ENCODE measurements at places on chromosomes 6 and 20.

GRCh38 chr6:74366634-74367033 lies 670.6 kb downstream of the CD109 start:
- no peak for DNase-seq

GRCh38 chr6:13709689-13710551 lies 1.7 kb downstream of the RANBP9 start:
- no peak for DNase-seq

DNA sequence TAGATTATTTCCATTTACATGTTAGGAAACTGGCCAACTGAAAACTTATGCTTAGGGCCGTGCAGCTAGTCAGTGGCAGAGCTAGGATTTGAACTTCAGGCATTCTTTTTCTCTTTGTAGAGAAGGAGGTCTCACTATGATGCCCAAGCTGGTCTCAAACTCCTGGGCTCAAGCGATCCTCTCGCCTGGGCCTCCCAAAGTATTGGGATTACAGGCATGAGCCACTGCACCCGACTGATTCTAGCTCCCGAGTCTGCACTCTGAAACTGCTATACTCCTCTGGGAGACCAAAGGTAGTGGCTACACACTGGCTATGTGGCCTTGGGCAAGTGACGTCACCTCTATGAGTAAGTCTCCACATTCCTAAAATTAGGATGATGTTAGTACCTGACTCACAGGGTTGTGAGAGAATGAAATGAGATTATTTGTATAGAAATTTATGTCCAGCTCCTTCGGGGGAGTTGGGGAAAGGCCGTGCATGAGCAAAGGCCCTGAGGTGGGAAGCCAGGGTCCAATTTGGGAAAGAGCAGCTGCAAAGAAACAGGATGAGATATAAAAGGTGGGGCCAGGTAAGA lies 6.4 kb downstream of the PLTP start:
- no peak for DNase-seq

- no peak for DNase-seq
Observed at GRCh38 chr6:70221025-70221714, 81.7 kb downstream of the COL9A1 start.

DNA sequence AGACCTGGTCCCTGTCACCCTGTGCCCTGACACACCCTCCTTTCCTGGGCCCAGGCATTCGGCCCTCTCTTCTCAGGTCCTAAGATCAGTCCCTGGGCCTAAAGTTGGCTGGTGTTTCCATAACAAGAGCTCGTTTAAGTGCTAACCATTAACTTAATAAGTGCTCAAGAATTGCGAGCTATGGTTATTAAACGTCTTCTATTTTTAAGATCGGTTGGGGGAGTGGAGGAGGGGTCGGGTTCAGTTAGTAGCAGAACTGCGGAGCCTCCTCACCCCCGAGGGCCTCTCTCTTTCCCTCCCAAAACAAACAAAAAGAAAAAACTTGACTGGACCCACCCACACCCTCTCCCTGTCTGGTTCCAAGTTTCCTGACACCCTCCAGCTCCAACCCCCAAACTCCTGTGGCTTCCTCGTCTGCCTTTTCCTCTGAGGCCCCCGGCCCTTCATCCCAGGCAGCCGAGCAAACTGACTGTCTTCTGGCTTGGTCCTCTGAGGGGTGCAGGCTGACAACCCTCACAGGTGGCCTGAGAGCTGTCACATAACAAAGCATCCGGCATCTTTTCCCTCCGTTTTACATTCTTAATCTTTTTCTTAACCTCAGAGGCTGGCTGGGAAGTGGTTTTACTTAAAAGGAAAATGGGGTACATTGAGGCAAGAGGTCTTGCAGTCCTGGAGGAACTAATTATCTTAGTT lies 2.0 kb downstream of the STK35 start:
- no peak for DNase-seq

GRCh38 chr20:8505476-8506200 lies 373.6 kb downstream of the PLCB1 start:
- DNase-seq = no peak

DNA sequence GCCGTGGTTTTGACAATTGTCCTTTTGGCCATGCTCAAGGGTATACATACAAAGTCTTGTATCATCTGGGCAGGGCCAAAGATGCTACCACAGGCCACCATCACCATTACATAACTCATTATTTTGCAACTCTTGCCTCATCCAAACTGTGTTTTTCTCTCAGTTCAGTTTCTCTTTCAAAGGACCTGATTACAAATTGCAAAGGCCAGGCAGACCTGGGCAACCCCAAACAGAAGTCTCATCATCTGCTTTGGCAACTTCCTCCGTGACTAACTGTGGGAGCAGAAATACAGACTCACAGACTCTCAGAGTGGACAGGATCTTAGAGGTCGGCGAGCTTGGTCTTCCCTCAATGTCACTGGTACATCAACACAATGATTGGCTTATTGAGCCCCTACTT lies 117.8 kb upstream of the NEDD9 start:
- no peak for DNase-seq

- no peak for DNase-seq
Observed at GRCh38 chr6:103570431-103570830, 1289.3 kb downstream of the HACE1 start.

DNA sequence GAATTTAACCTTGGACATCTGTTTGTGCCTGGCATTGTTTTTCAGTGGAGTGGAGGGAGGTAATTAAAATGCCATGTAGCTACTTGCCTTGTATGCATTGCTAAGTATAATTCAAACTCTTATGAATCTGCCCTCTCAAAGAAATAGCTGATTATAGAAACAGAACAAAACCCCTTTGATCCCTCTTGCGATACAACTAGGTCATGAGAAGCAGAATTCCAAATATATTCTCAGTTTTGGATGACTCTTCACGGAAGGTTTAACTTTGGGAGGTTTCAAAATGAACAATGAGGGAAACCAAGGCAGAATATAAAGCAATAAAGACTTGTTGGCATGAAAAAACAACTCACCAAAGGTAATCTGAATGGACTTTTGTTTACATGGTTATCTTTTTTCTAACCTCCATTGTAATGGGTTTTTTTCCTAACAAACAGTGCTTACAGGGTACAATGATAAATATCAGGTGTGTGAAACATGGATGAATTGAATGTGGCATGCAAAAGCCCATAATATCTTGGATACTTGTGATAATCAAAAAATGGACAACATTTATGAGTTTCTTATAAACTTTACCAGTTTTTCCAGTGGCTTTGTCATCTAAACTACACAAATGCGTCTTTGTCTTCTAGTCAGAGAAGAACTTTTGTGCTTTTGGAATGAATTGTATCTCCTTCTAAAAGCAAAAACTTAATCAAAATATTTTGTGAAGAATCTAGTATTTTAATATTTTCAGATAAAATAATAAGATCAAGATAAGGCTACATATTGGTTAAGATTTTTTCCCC lies 15.7 kb upstream of the HEY2 start:
- no peak for DNase-seq

DNA sequence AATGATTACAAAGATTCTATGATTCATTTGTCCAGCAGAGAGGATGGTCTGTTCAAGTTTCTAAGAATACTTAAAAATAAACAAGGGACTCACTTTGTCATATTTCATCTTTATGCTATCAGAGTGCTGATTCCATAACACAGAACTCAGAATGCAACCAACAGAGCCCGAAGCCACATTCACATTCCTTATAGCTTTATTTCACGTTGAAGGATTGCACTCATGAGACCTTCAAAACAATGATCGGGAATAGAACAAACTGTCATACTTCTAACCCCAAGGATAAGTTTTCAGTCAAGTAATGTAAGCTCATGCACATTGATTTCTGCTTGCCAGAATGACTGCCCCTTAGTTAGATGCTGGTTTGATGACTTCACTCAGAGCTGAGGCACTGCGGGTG lies 25.2 kb downstream of the FNDC1 start:
- DNase-seq = no peak

GRCh38 chr6:166488701-166489100 lies 97.8 kb downstream of the RAMACL start:
- no peak for DNase-seq

DNA sequence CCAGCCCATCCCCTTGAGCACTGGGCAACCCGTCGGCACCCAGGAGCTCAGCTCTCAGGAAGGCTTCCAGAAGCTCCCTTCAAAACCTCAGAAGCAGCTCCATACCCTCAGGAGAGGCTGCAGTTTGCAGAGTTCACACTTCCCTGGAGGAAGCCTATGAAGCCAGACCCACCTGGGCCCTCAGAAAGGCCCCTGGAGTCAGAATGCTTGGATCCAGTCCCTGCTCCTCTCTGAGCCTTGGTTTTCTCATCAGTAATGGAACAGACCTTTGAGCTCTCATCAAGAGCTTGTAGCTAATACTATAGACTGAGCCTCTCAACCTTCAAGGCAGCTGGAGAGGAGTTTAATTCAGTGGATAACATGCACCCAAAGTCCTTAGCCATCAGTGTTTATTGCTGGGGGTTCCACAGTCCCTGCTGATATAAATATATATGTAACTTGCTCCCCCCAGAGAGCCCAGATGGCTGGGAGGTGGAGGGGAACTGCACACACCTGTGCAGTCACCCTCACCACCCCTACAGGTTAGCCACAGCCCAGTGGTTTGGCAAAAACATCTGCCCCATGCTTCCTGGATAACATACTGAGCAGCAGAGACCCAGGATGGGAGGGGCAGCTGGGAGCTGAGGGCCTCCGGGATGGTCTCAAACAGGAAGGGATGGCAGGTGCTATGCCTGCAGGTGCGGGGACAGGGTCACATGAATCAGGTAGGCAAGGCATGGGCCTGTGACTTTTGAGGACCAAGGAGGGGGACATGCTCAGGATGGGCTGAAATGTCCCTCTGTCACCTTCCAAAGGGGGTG lies 120.1 kb downstream of the SNX5 start:
- no peak for DNase-seq

DNA sequence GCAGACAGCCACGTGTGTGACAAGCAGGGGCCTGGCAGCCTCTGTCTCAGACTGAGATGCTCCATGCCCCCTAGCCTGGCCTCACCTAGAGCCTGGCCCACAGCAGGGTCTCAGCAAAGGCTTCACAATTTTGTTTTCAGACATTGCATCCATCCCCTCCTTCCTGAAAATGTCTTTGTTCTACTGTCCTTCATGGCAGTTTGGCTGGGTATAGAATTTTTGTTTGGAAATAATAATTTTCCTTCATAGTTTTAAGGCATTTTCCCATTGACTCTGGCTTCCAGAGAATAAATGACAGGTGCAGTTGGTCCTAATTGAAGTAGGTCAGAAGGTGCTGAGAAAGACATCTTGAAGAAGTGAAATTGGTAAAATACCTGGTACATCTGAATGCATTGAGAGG lies 216.2 kb downstream of the EYA2 start:
- no peak for DNase-seq

GRCh38 chr6:157187182-157188083 lies 135.9 kb downstream of the TMEM242 start:
- no peak for DNase-seq

Measured in stimulated activated CD4-positive, alpha-beta T cell treated with anti-CD3 and anti-CD28 coated beads, Interleukin-1b, Interleukin-23, amount 100 ng/mL, for 1 hour (primary cell).